ENCODE measurements at places on chromosomes 2 and 18.
A peak's percentile ranks its signal among the peaks of the same experiment; 100 is the strongest.

DNA sequence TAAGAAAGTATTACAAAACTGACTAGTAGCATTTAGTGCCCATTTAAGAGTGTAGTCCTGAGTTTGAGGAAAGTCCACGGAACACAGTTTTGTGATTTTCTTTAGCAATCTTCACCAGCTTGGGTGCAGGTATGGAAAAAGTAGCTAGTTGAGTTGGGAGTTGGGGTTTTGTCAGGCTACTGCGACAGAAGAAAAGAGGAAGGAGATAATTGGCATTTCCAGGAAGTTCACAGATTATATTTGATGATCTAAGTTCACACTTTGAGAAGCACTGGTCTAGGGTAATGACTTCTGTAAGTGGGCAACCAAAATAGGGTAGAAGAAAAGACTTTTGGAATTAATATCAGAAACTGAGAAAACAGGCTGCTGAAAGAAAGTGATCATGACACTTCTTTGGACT, 52.1 kb downstream of the VIL1 start:
- no peak overlapping the region for H3K4me3 ChIP-seq
- no peak overlapping the region for H3K27ac ChIP-seq
- H3K27me3 ChIP-seq: no peaks in the 10 kb centered on the region
- no peak for DNase-seq
- H3K4me1 ChIP-seq: no peaks in the 10 kb centered on the region

GRCh38 chr2:152696476-152696875, 20.8 kb downstream of the PRPF40A start:
- no peak overlapping the region for H3K27ac ChIP-seq
- H3K4me1 ChIP-seq: no peaks in the 10 kb centered on the region
- H3K4me3 ChIP-seq: no peak overlapping the region
- H3K36me3 ChIP-seq: peaks cover 20% of the 10 kb centered on the region

DNA sequence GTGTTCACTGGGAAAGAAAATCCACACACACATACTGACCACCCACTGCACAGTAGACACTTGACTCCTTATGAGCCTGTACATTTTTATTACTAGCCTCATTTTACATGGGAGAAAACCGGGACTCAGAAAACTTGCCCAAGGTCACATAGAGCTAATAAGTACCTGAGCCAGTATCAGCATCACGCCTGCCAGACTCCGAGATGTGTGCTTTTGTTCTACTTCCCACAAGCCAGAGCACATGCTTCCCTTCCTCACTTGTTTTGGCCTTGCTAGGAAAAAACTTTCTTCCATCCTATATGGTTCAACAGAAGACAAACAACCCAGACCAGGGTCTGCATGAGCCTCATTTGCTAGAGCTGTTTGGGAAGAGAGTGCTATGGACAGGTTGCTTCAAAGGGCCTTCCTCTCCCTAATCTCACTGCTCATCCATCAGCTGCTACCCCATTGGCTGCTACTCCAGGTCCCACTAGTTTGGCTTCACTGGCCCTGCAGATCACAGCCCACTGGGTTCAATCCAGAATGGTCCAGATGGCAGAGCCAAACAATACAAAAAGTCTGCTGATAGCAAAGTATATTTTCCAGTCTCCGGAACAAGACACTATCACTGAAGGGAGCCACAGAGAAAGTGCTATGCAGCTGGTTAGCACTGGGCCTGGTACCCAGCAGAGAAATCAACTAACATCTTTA, 63.9 kb downstream of the STK39 start:
- peaks cover 2% of the 10 kb centered on the region for H3K36me3 ChIP-seq
- no peak overlapping the region for H3K27ac ChIP-seq
- no peaks in the 10 kb centered on the region for H3K27me3 ChIP-seq
- DNase-seq: no peak
- peaks cover 12% of the 10 kb centered on the region for H3K4me1 ChIP-seq

DNA sequence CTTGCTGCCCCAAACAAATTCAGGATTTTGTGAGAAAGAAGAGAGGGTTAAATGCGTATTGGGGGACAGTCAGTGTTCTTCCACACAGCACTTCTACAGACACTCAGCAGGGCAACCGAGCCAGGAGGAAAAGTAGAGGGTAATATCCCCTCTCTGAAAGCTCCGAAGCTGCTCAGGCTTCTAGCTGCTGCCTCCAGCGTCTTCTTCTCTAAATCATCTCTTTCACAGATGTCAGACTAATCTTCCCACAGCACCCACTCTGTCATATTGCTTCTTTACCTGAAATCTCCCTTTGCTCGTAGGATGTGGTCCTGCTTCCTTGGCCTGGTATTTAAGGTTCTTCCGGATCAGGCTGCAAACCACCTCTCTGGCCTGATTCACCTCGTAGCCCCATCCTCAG, 117.6 kb upstream of the HAAO start:
- no peaks in the 10 kb centered on the region for H3K27me3 ChIP-seq
- no peaks in the 10 kb centered on the region for H3K36me3 ChIP-seq
- H3K27ac ChIP-seq: no peak overlapping the region
- H3K4me1 ChIP-seq: peaks cover 44% of the 10 kb centered on the region
- DNase-seq: no peak
- H3K4me3 ChIP-seq: no peak overlapping the region

- H3K27ac ChIP-seq: no peak overlapping the region
- no peaks in the 10 kb centered on the region for H3K27me3 ChIP-seq
- no peak overlapping the region for H3K4me3 ChIP-seq
- DNase-seq: no peak
- H3K4me1 ChIP-seq: no peaks in the 10 kb centered on the region
These were observed 512.2 kb upstream of the VRK2 start for GRCh38 chr2:57534358-57534757.

DNA sequence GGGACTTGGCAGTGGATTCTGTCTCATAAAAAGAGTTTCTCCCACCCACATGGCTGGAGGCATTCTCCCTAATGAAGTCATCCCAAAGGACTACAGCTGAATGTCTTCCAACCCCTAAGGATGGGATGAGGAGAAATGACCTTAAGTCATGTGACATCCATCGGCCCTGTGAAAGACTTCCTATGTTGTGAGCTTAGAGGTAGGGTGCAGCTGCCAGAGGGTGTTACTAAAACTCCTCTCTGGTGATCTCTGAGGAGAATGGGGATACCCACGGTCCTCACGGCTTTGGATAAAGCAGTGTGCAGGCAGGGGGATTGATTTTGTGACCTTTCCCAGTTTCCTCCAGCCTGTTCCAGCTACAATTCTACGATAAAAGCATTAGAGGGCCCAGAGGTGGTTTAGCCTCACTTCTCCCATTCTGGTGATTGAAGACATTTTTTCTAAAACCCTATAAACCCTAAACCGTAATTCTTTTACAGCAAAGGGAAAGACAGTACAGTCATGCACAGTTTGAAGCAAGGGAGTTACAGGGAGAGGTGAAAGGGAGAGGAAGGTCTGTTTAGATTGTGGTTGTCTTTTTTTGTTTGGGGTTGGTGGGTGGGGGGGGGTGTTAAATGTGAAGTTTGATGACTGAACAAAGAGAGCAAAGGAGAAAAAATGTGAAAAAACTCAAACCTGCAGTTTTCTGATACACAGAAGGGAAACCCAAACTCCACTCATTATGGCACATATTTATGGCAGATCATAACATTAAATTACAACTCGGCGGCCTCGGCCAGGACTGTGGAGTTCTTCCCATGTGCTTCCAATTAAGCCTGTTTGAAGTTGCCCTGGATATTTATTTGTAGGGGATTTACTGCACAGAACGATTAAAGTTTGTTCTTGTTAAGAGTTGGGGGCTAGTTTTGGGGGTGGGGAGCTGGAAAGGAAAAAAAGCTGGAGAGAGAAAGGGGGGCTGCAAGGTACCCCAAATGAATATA, 26.6 kb upstream of the SLC14A2 start:
- H3K27ac ChIP-seq: no peak overlapping the region
- H3K4me1 ChIP-seq: no peaks in the 10 kb centered on the region
- H3K4me3 ChIP-seq: no peak overlapping the region
- no peaks in the 10 kb centered on the region for H3K27me3 ChIP-seq

DNA sequence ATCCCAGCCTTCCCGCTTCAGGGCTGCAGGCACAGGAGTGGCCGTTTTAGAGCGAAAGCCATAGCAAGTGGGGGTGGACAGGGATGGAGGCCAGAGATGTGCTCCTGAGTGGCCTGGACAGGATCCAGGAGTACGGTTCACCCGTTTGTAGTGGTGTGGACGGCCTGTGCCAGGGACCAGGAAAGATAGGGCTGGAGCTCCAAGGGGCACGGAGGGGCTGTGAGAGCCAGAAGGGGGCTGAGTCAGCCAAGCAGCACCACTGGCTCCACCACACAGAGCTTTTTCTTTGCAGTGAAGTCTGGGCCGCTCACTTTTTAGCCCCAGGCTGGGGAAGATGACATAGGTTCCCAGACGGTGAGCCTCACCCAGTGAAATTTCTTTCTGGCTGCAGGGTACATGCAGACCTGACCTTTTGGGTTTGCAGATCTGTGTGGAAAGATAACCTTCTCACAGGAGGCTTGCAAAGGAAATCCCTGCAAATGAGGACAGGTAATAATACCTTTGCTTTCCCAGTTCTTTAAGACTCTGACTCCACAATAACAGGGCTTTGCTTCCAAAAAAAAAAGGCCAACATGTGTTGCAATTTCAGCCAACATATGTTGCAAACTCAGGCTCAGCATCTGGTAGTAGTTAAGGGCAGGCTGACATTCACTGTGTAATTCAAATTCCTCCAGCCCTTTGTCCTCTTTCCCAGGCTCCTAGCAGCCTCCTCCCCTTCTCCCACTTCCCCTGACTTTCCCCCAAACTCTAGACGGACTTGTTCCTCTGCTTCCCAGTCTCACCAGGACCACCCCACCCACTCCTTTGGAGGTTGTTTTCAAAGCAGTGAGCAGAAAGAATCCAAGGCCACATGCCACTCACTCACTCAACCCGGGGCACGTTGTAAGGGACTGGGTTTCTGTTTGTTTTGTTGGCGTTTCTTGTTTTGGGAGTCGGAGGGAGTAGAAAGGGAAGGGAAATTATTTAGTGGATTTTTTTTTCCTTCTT, 20.3 kb upstream of the LAPTM4A start:
- no peaks in the 10 kb centered on the region for H3K36me3 ChIP-seq
- no peak for DNase-seq
- peaks cover 9% of the 10 kb centered on the region for H3K4me1 ChIP-seq
- H3K4me3 ChIP-seq: no peak overlapping the region
- H3K27ac ChIP-seq: peak overlapping the region; percentile 66

- peaks cover 21% of the 10 kb centered on the region for H3K36me3 ChIP-seq
- no peak for DNase-seq
- peak overlapping the region; percentile 85 for H3K27ac ChIP-seq
- H3K27me3 ChIP-seq: no peaks in the 10 kb centered on the region
- no peaks in the 10 kb centered on the region for H3K4me1 ChIP-seq
- no peak overlapping the region for H3K4me3 ChIP-seq
These were observed 4.5 kb downstream of the KCNJ13 start for GRCh38 chr2:232771870-232772269.

DNA sequence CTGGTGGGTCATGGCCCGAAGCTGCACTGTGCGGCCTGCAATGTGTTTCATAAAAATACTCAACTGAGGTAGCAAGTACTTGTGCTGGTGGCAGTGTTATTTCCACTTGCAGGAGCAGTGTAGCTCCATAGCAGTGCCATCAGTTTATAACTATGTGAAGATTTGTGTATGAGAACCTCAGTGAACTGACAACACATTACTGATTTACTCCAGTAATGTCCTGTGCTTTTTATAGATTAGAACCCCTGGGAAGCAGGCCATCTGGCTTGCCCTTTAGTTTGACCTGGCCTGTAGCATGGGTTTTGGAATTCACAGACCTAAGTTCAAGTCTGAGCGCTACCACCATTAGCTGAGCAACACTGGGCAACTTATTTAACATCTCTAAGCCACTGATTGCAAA, 99.7 kb upstream of the AQP4 start:
- H3K27me3 ChIP-seq: no peaks in the 10 kb centered on the region
- H3K4me1 ChIP-seq: no peaks in the 10 kb centered on the region
- no peak overlapping the region for H3K4me3 ChIP-seq
- no peaks in the 10 kb centered on the region for H3K36me3 ChIP-seq
- DNase-seq: no peak
- no peak overlapping the region for H3K27ac ChIP-seq

GRCh38 chr2:156342254-156343095, 10.0 kb upstream of the NR4A2 start:
- peaks cover 10% of the 10 kb centered on the region for H3K4me1 ChIP-seq
- H3K27ac ChIP-seq: peak overlapping the region; percentile 98
- no peaks in the 10 kb centered on the region for H3K36me3 ChIP-seq
- H3K4me3 ChIP-seq: peak overlapping the region; percentile 85
- peak; percentile 95 for DNase-seq
- no peaks in the 10 kb centered on the region for H3K27me3 ChIP-seq
